ENCODE measurements at places on chromosomes 3 and 15.

DNA sequence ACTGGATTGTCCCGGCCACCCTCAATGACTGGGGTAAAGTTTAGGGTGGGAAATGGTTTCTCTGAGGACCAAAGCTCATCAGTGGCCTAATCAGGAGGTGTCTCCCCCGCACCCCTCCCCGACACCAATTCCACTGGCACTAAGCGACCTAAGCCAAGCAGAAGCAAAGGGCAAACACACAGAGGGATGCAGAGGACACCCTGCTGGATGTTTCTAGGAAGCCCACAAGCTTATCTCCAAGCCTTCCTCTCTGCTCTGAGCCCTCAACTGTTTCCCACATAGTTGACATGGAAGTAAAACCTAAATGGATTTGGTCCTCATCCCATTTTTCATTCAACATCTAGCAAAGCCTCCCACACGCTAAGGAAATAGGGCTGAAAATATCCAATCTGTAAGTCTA is 68.5 kb downstream of the C3orf70 start:
- DNase-seq = no peak

DNA sequence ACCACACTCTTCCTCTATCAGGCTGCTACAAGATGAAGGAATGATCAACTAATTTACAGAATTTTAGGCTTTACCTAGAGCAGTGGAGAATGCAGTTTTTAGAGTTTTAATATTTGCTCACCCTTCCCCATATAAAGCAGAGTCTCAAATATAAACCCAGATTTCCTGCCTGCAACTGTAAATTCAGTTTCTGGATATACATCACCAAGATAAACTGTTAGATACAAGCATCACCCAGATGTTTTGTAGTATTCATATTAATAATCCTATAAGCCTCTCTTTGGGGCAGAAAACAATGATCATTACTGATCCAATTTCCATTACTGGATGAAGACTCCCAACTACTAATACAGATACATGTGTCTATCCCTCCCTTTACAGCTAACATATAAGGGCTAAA is 205.9 kb downstream of the TNIK start:
- no peak for DNase-seq

- no peak for DNase-seq
These were observed 236.8 kb downstream of the OPA1 start for GRCh38 chr3:193829781-193830180.

GRCh38 chr3:29936766-29937165 is 655.9 kb downstream of the RBMS3 start:
- DNase-seq = no peak

DNA sequence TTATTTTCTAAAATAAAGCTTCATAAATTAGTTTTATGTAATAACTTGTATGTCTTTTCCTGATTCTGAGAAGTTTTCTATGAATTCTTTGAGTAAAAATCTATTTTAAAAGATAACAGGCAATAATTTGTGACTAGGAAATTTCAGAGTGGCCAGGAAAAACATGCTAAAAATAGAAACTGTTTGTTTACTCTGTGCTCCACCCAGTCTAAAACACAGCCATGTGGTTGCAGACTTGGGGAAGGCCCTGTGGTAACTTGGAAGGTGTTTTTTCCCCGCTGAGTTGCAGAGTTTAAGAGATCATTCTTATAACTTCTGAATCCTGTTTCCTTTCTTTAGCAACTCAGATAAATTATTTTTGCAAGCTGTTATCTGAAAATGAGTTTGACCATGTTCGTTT is 21.9 kb downstream of the PLCL2 start:
- no peak for DNase-seq

DNA sequence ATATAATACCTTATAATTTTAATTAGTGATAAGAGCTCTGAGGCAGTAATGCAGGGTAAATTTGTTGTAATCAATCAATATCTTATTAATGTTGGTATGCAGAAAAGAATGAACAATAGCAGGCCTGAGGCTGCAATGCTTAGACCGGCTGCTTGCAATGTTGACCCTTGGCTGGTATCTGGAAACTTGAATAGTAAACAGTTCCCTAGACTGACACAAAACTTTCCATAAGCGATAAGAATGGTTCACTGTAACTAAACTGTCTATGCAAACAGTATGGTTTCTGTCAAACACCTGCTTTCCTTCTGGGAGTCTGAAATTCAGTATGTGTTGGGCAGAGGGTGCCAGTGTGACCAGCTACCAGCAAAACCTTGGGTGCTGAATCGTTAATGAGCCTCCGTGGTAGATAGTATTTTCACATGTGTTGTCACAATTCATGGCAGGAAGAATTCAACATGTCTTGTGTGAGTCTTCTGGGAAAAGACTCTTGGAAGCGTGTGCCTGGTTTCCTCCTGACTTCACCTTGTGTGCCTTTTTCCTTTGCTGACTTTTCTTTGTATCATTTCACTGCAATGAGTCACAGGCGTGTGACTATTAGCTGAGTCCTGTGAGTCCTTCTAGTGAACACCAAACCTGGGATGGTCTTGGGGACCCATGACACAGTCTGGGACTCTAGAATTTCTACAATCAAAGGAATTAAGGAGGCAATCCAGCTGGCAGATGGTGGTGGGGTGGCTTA is 30.7 kb upstream of the CLRN1 start:
- DNase-seq = no peak

DNA sequence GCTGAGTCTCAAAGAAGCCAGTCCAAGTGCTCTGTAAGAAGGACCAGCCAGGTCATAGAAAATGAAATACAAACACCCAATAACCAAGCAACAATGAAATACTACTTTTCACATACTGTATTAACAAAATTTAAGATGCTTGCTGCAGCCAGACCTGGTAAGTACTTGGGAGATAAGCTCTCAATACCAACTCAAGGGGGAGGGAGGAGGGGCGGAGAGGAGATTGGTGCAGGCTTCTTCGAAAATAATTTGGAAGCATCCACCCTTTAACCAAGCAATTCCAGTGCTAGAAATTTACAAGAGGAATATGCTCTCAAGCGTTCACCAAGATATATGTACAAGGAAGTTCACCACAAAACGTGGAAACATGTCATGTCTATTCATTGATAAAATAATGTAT is 7.6 kb upstream of the LRRC2 start:
- no peak for DNase-seq

DNA sequence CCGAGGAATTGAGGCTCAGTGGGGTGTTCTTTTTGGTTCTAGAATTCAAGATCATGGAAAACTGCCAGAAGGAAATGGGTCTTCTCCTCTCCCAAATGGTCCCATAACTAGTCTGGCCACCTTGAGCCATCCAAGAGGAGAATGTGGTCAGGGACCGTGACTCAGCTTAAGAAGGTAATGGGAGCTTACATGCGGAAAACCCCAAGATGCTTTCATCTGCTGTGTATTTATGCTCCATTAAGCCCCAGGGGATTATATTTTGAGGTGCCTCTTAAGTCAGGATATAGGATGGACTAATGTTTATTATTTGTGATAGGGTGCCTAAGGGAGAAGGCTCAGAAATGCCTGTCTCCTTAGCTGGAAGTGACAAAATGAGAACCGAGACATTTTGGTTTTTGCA is 39.2 kb upstream of the DLG1 start:
- no peak for DNase-seq

Measured in AG09319 (cell line).